ENCODE measurements at places on chromosomes 11 and 22.

DNA sequence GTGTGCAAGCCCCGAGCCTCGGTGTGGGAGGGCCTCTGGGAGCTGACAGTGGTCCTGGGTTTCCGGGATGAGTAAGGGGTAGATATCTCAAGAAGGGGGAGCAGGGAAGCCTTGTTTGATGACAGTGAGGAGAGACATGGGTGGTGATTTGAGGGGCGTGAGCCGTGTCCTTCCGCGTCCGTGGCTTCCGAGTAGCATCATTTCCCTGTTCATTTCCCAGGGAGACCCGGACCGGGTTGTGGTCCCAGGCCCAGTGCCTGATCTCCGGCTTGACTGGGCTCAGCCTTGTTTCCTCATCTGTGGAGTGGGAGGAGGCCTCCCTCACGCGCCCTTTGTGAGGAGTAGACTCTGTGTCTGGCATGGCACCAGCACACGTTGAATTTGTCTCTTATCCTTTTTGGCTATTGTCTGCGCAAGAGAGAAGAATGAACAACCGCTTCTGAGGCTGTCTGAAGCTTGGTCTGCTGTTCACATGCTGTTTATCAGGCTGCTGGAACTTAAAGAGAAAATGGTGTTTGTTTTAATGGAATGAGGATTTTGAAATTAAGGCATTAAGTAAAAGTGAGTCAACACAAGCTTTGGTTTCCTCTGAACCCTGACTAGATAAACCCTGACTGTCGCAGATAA, 348.5 kb downstream of the TBC1D22A start:
- DNase-seq = no peak

DNA sequence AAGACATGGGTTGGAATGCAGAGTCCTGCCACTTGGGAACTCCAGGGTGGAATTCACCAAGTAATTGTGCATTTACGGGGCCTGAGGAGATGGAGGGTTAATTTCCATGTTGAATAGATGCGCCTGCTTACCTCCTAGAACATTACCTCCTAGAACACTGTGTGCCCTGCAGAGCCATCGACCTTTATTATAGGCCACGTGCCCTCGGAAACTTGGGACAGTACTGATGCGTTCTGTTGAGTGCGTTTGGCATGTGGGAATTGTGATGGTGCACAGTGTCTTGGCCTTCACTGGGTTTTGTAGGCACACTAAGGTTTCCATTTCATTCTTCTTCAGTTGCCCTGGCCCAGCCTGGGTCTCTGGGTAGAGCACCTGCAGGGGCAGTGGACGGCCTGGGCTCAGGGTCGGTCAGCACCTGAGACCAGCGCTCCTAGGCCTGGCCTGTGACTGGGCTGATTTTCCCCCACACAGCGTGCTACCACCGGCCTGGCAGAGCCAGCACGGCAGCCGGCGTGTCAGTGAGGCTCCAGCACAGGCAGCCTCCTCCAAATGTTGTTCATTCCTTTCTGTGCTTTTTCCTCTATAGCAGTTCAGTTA, 12.7 kb downstream of the TRMU start:
- DNase-seq = no peak

GRCh38 chr22:29190918-29191317, 14.8 kb upstream of the EMID1 start:
- DNase-seq = no peak

DNA sequence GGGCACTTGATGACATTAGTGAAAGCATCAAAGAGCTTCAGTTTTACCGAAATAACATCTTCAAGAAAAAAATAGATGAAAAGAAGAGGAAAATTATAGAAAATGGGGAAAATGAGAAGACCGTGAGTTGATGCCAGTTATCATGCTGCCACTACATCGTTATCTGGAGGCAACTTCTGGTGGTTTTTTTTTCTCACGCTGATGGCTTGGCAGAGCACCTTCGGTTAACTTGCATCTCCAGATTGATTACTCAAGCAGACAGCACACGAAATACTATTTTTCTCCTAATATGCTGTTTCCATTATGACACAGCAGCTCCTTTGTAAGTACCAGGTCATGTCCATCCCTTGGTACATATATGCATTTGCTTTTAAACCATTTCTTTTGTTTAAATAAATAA, 10.6 kb downstream of the REXO2 start:
- no peak for DNase-seq

All from esophagus squamous epithelium (tissue), 5 donors.